Right lung (tissue), 10 donors: ENCODE measurements at places on chromosomes 4 and X. TPM values are rescaled to one million over a fixed set of nuclear protein-coding genes. Genes with fewer than 3 reads are reported as not detected.
A peak's percentile ranks its signal among the peaks of the same experiment; 100 is the strongest.

- DNase-seq, result no peak
Measured at GRCh38 chr4:2761035-2761923, 5.1 kb upstream of the TNIP2 start.

Gene XAGE1A
- polyA plus RNA-seq, result not detected

Gene RTL5
- polyA plus RNA-seq, result 21.2 TPM

DNA sequence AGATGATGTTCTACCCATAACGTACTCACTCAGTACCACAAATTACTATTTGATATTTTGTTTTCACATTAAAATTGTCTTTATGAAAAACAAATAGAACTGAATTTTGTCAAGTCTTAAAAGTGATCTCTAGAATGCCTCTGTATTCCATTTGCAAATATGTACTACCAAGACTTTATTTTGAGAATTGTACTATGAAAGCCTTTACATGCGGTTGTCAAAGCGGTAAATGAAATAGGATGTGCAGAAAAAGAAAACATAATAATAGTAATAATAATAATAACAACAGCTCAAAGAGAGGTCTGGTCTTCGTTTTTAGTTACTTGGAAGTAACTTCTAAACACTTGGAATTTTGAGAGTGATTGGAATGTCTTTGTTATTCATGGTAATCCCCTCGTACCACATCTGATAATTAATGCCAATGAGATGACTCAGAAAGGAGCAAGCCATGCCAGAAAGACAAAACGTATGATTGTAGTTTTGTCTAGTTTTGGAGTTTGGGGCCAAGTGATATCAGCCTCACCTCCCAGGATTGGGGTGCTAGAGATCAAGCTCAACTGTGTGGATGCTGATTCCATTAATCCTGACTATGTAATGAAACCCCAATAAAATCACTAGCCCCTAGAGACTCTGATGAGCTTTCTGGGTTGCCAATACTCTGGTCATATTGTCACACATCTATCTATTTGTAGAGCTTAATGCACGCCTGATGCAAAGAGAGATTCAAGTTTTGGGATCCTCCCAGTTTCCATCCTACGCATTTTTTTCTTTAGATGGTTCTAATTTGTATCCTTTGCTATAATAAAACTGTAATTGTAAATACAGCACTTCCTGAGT is 20.2 kb upstream of the CTSO start:
- DNase-seq, result no peak

Gene MAGEA2
- polyA plus RNA-seq, result not detected

DNA sequence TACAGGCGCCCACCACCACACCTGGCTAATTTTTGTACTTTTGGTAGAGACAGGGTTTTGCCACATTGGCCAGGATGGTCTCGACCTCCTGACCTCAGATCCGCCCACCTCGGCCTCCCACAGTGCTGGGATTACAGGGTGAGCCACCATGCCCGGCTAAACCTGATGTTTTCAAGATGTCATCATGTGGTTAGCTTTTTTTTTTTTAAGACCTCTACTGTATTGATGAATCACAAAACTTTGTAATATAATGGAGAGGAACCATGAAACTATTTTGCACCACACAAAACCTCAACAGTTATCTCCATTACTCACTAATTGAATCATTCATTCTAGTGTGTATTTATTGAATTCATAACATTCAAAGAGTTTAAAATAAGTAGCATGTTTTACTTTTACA is 94.7 kb upstream of the NEIL3 start:
- no peak for DNase-seq

Gene TMEM31
- 1.0 TPM for polyA plus RNA-seq

GRCh38 chr4:172356016-172356415 is 542.8 kb downstream of the GALNTL6 start:
- no peak for DNase-seq

Gene PAK3
- 0.82 TPM for polyA plus RNA-seq

GRCh38 chr4:146278986-146279385 is 64.6 kb downstream of the REELD1 start:
- no peak for DNase-seq

DNA sequence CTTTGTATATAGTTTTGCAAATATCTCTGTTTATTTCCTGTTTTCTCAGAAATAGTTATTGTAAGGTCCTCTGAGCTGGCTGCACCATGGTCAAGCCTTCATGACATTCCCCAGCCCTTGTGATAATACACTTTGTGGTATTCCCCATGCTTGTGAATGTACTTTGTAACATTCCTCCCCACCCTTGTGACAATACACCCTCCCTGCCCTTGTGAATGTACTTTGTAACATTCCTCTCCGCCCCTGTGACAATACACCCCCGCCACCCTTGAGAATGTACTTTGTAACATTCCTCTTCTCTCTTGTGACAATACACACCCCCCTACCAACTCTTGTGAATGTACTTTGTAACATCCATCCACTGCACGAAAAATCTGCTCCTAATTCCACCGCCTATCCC is 530.7 kb downstream of the CENPC start:
- no peak for DNase-seq

Gene AKAP14
- polyA plus RNA-seq, result 5.5 TPM

Gene SPIN2A
- 2.8 TPM for polyA plus RNA-seq

GRCh38 chr4:77599378-77599777 is 6.2 kb upstream of the CXCL13 start:
- no peak for DNase-seq

- DNase-seq, result no peak
Measured at GRCh38 chr4:139934708-139935195, 219.2 kb downstream of the MAML3 start.

DNA sequence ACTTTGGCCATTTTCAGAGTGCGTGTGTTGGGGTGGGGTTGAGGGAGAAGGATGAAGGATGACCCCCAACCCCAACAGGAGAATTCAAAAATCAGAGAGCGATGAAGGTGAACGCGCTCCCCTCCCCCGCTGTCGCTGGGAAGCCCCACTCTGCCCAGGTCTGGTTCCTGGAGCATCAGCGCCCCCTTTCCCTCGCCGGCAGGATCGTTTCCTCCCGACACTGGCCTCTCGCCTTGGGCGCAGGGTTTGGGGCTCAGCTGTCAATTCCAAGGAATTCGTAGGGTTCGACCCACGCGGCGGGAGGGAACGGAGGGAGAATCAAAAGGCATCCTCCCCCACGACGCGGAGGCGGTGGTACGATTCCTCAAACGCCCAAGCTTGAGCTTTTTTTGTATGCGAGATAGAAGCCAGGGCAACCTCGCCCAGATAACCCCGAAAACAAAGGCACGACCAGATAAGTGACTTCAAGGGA is 1.0 kb upstream of the PDGFRA start:
- DNase-seq, result peak; percentile 84

Gene XK
- 3.1 TPM for polyA plus RNA-seq

Gene TRIM75
- polyA plus RNA-seq, result not detected

DNA sequence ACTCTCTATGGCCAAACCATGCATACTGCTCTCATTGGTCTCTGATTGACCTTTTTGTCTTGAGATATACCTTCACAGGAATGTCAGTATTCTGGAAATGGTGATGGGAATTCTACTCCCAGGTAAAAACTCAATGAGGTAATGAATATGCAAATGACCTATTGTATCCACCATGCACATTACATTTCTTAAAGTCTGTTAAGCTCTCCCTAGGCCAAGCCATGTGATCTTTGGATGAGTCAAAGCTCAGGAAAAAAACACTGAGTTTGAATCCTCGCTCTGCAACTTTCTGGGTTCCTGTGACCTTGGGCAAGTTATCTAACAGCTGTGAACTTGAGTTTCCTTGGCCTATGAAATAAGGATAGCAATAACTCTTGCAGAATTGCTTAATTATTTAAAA is 175.4 kb downstream of the PPP1R2C start:
- DNase-seq, result no peak

GRCh38 chr4:80307183-80307735 is 28.3 kb upstream of the CFAP299 start:
- no peak for DNase-seq

- DNase-seq, result no peak
Measured at GRCh38 chrX:53009032-53009431, 39.6 kb upstream of the GPR173 start.

Gene CSAG2
- not detected for polyA plus RNA-seq

Gene OCRL
- polyA plus RNA-seq, result 29.9 TPM

- no peak for DNase-seq
Measured at GRCh38 chr4:119980456-119980855, 86.2 kb downstream of the MAD2L1 start.

- no peak for DNase-seq
Measured at GRCh38 chr4:69126024-69126423, 29.8 kb downstream of the UGT2B7 start.

Gene CT45A1
- polyA plus RNA-seq, result 15.2 TPM

DNA sequence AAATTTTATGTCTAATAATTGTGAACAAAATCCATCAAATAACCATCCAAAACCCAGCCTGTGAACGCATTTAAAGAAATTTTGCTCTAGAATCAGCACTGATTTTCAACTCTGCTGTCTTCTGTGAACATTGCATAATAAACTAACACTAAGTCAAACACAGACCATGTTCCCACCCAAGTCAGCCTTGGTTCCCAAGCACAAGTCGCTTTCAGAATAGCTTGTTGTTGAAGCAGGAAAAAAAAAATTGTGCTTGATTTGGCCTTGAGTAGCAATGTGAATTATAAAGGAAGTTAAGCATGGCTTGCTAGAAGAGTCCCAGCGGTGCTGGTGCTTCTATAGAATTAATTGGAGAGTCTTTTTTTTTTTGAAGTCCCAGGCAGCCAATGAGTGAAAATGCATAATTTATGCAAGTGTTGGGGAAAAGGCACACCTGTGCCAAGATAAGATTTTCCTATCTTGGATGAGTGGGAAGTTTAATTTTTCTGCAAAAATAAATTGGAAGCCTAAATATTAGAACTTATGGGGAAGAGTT is 42.1 kb downstream of the HHIP start:
- DNase-seq, result no peak

Gene DCAF12L1
- 0.51 TPM for polyA plus RNA-seq

DNA sequence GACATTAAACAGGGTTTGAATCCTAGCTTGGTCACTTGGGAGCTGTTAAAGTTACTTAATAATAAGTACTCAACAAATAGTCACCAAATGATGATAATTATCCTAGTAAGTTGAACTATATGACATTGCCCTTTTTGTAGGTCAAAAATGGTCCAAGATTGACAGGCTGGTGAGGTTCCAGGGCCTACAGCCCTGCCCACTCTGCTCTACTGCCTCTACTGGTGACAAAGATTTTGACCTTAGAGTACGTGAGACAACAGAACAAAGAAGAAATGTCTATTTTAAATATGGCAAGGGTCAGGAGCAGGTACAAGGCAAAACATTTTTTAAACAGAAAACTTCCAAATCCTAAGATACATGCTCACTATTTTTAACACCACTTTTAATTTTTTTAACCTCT is 572 bp upstream of the SMPX start:
- DNase-seq, result no peak

DNA sequence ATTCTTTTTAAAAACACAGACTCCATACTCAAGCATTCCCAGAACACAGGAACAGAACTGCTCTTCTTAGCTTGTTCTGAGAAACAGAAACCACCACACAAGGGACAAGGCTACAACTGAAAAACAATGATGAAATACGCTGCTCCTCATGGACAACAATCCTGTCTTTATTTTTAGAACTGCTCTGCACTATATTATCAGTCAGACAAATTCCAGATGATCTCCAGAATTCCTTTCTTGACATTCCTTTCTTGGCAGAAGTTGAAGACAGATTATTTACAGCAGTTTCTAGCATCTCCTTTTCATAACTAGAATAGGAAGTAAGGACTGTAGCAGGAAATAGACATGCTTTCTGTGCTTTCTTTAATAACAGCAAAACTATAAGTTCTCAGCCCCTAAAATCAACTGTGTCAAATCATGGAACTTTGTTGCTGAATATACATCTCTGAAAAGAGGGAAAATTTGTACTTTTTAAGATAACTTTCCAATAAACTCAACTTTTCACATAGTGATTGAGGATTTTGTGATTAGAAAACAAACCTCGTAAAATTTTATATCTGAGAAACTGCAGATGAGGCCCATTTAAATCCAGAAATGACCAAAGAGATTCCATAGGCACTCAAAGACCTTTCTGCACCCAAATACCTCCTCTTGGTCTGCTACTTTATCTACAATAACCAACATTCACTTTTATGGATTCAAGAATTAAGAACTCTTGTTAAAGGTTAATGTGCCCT is 35.9 kb downstream of the ANTXR2 start:
- DNase-seq, result peak; percentile 14
